ENCODE measurements at places on chromosomes 5 and 9.

DNA sequence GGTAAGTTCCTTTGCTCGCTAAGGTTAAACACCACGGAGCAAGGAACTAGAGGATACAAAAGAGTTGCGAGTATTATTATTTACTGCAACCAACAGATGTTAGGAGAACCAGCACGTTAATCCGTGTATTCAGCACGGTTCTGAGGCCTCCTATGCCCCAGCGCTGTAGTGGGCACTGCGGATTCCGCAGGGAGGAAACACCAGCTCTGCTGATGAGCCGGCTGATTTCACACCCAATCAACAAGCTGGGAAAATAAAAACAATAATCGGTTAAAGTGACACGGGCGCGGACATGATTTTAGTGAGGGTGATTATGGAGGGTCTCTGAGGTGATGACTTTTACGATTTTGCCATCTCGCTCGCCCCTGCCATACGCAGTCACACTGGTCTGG, 702 bp upstream of the PRELID2 start:
- no peak for DNase-seq

DNA sequence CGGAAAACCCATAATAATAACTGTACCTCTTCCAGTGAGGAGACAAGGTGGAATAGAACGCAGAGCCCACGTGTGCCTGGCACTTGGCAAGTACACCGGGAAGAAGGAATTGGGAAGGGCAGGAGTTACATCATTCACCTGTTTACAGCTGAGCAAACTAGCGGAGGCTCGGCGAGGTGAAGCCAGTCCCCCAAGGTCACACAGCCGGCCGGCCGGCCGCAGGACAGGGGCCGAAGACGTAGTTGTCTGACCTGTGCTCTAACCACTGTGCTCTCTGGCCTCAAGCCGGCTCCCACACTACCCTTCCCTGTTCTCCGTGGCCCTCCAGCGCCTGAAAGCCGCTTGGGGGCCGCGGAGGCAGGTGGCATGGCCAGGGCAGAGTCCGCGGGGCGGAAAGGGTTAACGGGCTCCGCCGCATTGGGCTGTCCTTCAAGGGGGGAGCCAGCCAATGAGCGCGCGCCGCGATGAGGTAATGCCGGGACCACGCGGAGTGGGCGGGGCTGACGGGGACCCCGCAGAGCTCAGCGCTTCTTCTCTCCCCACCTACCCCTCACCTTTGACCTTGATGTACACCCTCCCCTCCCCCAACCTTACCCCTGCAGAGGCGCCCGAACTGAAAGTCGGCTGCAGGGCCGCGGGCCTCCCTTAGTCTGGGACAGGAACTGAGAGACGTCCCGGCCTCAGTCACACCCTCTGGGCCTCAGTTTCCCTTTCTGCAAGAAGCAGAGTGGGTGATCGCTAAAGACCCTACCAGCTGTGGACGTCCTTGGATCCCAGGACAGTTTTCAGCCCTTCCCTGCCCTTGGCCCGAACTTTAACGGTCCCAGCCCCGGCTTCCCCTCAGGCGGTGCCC, 125.1 kb downstream of the C9orf50 start:
- no peak for DNase-seq

DNA sequence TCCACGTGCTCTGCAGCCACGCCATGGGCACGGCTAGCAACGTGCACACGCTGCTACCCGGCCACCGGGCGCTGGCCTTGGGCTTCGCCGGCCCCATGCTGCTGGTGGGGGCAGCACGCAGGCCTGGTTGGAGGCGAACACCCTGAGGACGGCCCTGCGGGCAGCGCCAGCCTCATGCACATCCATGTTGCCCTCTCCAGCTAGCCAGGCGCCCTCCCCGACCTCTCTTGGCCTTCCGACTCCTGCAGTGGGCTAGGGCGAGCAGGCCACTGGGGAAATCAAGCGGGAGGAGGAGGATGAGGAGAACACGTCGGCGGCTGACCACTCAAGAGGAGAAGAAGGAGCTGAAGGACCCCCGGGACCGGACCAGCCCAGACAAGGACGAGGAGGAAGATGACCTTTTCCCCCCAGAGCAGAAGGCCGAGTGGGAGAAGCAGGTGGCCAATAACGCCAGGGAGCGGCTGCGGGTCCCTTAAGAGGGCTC, 73.3 kb downstream of the INSL6 start:
- DNase-seq: no peak

- DNase-seq: no peak
Measured at GRCh38 chr9:81108391-81108790, 581.0 kb downstream of the TLE1 start.

DNA sequence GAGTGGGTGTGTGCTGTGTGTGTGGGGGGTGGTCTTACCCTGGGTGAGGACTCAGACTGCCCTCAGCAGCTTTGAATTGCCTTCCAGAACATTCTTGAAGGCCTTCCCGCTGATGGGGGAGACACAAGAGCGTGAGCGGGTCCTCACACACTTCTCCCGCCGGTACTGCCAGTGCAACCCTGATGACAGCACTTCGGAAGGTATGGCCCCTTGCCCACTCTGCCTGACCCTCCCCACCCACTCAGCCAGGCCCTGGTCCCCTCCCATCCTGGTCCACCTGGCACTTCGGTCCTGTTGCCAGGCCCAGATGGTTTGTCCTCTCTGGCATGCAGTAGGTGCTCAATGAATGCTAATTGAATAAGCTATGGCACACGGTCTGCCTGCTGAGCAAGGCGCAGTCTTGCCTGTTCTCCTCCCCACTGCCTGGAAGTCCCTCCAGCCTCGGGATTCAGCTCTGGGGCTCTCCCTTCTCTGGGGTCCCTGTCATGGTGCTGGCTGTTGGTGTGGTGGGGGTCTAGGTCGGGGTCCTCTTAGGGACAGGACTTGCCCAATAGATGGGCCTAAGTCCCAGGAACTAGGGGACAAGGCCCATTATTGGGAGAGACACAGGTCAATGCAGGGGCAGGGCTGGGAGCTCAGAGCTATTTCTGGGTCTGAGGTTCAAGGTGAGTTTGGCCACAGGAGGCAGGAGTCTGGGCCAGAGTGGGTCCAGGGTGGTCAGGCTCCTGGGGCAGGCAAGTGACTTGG, 26.4 kb downstream of the PSD2 start:
- no peak for DNase-seq

DNA sequence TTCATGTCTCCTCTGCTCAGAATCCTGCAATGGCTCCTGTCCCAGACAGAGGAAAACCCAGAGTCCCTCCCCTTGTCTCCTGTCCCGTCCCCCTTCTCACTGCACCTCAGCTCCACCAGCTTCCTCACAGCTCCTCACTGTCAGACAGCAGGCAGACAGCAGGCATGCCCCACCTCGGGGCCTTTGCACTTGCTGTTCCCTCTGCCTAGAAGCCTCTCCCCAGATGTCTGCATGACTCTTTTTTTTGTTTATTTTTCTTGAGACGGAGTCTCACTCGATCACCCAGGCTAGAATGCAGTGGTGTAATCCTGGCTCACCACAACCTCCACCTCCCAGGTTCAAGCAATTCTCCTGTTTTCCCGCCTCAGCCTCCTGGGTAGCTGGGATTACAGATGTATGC, 8.8 kb upstream of the SLC6A7 start:
- no peak for DNase-seq

- no peak for DNase-seq
Measured at GRCh38 chr5:167816864-167817263, 474.6 kb upstream of the WWC1 start.

DNA sequence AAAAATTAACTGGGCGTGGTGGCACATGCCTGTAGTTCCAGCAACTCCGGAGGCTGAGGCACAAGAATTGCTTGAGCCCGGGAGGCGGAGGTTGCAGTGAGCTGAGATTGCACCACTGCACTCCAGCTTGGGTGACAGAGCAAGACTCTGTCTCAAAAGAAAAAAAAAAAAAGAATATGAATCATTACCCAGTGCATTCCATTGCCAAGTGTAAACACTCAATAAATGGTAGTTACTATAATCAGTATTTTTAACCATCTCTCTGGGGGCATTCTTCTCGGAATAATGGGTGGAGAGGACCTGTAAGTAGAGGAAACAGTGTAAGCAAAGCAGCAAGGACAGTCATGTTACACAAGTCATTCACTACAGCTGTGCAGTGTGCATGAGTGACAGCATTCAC, 13.8 kb upstream of the RANBP17 start:
- DNase-seq: no peak

DNA sequence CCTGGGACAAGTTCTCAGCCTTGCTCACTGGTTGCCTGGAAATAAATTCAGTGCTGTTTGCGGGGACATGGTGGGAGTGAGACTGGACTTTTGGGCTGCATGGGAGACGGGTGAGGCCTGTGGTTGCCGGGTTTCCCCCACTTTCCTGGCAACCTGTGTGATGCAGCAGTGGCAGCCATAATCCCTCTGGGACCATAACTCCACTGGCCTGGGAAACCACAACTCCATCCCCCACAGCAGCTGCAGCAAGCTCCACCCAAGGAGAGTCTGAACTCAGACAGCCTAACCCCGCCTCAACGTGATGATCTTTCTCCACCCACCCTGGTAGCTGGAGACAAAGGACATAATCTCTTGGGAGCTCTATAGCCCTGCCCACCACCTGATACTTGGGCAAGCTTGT, 349.9 kb downstream of the PIK3R1 start:
- DNase-seq: no peak

DNA sequence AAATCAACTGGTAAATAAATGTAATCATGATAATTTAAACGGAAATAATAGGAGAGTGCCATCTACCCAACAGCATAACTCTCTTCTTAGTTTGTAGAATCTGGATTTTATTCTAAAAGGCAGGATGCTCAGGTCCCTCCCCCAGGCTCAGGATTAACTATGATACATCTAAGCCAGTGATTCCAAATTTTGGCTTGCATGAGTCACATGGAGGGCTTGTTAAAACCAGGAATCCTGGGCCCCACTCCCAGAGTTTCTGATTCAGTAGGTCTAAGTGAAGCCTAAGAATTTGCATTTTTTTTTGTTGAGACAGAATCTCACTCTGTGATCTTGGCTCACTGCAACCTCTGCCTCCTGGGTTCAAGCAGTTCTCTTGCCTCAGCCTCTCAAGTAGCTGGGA, 62.3 kb upstream of the ZFR start:
- peak; percentile 83 for DNase-seq

DNA sequence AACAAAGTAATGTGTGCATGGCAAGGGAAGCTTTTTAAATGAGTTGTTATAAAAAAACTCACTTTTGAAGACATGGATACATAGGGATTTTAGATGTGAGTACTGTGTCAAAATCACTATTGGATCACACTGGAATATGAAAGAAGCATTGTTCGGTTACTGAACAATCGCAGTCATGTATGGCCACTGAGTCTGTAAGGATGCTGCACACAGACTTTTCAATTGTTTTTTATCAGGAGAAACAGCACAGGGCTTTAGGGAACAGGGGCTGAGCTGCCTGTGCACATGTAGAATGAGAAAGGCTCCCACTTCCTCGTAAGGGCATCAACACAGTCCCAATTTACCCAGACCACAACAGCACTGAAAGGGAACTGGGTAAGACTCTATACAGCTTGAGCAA, 1333.9 kb upstream of the DMAC1 start:
- DNase-seq: no peak

- DNase-seq: no peak
Measured at GRCh38 chr5:112918679-112919078, 3.3 kb downstream of the REEP5 start.

DNA sequence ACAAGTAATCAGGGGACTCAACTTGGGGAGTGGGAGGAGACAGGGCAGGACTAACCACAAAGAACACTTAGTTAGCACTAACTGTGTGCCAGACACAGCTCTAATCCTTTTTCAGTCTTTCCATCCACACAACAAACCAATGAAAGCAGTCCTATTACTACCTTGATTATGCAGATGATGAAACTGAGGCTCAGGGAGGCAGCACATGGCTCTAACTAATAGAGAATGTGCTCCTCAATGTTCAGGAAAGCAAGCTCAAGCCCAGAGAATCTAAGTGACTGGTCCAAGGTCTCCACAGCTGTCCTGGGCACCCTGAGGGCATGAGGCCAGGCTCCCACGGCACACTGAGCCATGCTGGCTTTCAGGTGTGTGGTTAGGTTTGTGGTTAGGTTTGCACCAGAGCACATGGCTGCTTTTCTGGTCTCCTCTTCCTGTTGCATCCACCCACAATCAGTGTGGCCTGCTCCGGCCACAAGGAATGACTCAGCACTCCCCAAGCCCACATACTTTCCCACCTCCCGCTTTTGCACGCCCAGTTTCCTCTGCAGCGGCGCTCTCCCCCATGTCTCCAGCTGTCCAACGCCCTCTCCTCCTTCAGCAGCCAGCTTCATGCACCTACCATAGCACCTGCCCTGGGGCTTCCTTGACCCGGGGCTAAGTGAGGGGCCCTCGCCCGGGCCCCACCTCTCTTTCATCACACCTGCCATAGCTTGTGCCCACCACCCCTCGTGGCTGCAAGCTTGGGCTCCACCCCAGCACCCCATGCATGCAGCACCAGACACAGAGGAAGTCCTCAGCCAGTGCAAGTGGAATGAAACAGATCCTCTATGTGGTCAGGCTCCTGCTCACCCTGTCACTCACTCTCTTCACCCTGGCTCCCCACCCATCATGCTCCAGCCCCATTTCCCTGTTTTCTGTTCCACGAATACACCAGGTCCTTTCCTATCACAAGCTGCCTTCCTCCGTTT, 133.1 kb downstream of the GABBR2 start:
- DNase-seq: no peak

DNA sequence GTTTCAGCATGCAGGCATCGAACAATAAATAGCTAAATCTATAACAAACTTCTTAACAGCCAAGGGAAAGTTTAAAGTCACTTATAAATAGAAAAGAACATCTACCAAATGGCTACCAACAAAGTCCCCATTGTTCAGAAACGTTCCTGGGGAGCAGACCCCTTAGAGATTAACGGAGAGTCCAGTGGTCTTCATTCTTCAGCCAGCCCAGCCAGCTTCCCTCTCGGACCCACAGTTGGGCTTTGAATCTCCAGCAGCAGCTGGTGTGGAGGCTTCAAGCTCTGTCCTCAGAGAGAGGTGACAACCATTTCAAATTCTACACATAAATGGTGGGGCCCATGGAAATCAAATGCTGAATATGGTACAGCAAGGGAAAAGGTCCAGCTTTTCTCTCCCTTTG, 11.2 kb downstream of the ENC1 start:
- no peak for DNase-seq

DNA sequence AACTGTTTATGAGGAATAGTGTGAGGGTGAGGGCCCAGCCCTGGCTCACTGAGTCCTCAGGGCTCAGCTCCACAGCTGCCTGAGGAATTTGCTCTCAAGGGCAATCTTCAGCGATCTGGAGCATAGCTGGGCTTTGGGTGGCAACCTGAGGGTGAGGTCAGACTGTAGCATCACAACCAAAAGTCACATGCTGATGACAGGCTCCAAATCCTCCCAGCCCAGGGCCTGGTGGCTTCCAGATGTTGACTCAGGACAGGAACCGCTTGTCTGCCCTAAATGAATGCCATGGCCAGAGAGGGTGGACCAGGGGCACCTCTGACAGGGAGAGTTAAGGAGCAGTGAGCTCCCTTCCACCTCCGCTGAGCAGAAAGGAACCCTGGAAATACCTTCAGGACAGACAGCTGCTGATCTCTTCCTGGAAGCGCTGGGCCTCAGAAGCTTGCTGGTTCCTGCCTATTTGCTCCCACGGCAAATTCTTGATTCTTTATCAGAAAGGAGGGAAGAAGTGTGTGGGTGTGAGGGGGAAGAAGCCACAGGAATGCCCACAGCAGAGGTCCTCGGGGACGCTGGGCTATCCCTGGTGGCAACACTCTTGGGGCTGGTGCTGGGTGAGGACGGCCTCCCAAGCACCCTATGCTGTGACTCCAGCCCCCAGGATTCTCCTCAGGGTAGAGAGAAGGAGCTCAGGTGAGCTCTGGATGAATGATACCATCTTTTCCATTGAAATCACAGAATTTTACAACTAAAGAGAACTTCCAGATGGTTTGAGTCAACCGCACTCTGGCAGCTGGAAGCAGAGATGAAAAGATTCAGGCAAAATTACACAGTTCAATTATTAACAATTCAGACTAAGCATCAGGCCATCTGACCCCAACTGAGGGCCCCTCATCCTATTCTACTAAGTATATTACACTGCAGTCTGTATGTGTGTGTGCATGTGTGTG, 13.8 kb upstream of the CTSL start:
- DNase-seq: peak; percentile 87

All from GM04503 (cell line).